NCI-H2081 (cell line): ENCODE measurements at places on chromosomes 5 and 9.

- no peak for DNase-seq
Observed at GRCh38 chr5:137392261-137392660, 106.9 kb downstream of the SPOCK1 start.

GRCh38 chr5:175285261-175285660 is 158.7 kb downstream of the DRD1 start:
- DNase-seq = no peak

DNA sequence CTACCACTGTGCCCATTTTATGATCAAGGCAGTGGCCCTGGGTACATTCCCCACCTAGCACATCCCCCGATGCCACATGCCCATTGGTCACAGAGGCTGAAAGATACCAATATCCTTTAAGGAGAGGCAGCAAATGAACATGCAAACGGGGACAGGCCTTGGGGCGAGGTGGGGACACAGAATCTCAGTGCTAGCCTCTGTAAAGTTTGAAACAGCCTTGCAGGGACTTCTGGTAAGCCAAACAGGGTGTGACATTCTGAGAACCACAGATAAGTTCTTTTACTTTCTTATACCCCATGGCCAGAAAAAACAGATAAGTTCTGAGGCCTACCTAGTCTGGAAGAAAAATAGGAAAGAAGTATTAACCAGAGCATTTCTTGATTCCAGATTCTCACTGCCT is 60.5 kb downstream of the ACER2 start:
- no peak for DNase-seq

GRCh38 chr9:15205632-15206420 is 101.2 kb downstream of the TTC39B start:
- DNase-seq = no peak

DNA sequence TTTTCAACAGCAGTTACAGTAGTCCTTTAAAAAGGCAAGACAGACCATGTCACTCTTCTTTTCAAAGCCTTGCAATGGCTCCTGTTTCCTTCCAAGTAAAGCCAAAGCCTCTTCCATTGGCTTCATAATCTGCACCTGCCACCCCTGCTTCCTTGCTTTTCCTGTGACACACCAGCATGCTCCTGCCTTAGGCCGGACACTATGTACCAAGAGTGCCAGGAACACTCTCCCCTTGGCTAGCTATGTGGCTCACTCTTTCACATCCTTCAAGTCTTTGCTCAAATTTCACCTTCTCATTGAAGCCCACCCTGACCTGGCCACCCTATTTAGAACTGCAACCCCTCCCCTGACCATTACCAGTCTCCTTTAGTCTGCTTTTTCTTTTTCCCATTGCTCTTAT is 22.2 kb upstream of the TRAF1 start:
- no peak for DNase-seq

DNA sequence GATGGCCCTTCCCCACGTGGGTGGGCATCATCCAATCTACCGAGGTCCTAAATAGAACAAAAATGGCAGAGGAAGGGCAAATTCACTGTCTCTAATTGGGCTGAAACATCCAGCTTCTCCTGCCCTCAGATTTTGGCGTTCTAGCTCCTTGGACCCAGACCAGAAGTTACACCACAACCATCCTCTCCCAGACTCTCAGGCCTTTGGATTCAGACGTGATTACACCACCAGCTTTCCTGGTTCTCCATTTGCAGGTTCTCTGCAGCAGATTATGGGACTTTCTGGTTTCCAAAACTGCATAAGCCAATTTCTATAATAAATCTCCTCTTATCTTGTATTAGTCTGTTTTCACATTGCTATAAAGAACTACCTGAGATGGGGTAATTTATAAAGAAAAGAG is 73.6 kb upstream of the STARD4 start:
- no peak for DNase-seq

GRCh38 chr5:28543473-28544098 is 1505.2 kb upstream of the CDH9 start:
- no peak for DNase-seq

DNA sequence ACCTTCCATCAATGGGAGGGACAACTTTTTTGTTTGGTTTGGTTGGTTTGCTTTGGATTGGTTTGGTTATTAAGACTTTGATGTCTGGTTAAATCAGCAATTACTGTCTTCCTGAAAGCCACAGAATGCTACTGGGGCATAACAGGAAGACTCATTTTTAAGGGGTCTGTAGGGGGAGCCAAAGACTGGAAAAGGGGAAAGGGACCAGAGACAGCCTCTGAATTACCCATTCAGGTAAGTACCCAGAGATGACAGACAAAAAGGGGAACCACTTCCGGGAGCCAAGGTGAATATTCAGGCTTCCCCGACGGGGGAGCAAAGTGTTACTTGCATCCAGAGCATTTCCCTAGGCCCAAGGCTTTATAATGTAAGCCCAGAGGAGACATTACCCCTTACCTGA is 4.6 kb upstream of the FEM1C start:
- no peak for DNase-seq

DNA sequence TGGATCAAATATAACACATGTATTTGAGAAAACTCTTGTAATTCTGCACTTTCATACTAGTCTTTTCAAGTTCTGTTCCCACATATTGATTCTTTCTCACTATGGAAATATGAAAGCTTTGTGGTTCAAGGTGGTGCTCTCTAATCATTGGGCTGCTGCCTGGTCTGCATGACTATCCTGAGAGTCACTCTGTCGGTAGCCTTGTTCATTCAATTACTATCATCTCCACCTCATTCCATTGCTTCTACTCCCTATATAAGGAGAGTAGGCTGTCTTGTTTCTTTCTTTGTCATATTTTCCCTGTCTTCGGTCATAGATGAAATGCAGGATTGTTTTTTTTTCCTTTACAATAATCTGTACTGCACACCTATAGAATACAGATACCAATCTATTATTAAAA is 341.4 kb upstream of the ACTBL2 start:
- DNase-seq = no peak

DNA sequence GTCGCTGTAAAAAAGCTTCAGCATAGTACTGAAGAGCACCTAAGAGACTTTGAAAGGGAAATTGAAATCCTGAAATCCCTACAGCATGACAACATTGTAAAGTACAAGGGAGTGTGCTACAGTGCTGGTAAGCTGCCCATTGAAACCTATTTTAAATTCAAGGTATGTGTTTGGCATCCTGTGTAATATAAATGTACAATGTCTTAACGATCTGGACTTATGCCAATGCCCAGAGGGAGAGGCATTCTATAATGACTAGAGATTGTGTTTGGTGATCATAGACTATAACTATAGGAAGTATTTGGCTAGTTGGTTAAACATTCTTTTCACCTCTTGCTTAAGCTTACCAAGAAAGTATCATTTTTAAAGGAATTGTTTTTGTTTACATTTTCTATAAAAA is 95.7 kb downstream of the INSL6 start:
- DNase-seq = peak; percentile 76

DNA sequence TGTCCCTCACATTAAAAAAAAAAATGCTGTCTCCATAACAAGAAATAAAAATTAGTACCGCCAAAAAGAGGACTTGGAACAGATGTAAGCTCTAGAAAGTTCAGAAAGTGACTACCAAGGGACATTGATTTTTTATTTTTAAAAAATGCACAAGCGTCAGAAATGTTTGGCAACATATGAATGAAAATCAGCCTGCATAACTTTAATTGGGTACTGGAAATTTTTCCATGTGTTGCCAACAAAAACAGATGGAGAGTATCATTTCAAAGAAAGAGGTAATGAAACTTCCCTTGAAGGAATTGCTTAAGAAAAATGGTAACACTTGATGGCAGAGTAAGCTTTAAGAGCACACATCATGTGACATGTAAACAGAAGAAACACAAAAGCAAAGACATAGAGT is 47.2 kb downstream of the OR2K2 start:
- no peak for DNase-seq

GRCh38 chr5:145920542-145921210 is 15.7 kb upstream of the SH3RF2 start:
- no peak for DNase-seq

GRCh38 chr9:129637673-129638439 is 4.1 kb downstream of the ASB6 start:
- no peak for DNase-seq

DNA sequence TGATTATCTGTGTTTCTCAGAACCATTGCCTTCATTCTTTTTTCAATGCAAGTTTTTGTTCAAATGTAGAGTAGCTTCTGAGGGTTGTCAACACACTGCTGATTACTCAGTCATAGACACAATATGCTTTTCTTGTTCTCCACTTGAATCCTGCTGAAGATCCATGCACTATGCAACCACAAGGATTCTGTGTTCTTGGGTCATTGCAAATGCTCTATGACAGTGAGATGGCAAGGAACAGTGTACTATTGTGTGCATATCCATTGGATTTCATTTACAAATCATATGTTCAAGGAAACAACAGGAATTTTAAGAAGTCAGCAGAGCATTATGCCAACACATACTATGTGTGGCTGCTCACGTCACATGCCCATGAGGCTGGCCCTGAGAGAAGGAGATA is 1590.2 kb downstream of the EFNA5 start:
- DNase-seq = no peak

DNA sequence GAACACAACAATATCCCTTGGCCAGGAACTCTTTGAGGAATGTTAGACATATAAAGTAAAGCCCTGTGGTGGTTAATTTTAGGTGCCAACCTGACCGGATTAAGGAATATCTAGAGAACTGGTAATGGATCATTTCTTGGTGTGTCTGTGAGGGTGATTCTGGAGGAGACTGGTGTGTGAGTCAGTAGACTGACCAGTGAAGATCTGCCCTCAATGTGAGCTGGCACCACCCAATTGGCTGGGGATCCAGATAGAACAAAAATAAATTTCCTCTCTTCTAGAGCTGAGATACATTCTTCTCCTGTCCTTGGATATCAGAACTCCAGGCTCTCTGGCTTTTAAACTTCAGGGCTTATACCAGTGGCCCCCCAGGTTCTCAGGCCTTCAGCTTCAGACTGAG is 56.2 kb upstream of the TNPO1 start:
- no peak for DNase-seq

GRCh38 chr5:17147170-17147569 is 70.3 kb upstream of the BASP1 start:
- no peak for DNase-seq
